ENCODE measurements at places on chromosomes 7 and 10. TPM values are rescaled to one million over a fixed set of nuclear protein-coding genes. Genes with fewer than 3 reads are reported as not detected.

GRCh38 chr10:102394801-102395399 is 605 bp upstream of the NFKB2 start:
- H3K36me3 ChIP-seq = peaks cover 6% of the 10 kb centered on the region
- H3K27me3 ChIP-seq = no peaks in the 10 kb centered on the region
- H3K4me1 ChIP-seq = peaks cover 10% of the 10 kb centered on the region

GRCh38 chr10:24346877-24347519 is 138.1 kb downstream of the KIAA1217 start:
- no peaks in the 10 kb centered on the region for H3K36me3 ChIP-seq
- H3K4me3 ChIP-seq = no peak overlapping the region
- no peak for DNase-seq
- no peaks in the 10 kb centered on the region for H3K27me3 ChIP-seq

DNA sequence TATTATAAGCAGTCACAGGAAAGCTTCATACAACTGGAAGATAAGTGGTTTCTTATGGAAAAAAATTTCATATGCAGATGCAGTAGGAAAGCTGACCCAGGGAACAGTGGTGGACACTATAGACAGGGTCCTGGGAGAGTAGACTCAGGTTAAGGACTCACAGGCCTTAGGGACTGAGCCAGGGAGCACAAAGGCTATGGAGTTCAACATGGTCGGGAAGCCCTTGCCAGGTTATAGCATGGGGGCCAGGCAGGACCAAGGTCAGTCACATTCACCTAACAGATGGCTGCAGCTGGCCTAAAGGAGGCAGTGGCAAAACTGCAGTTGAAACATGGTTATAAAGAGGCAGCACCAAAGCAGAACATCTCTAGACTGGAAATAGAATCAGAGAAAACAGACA is 54.9 kb upstream of the UNC5B start:
- peaks cover 5% of the 10 kb centered on the region for H3K27me3 ChIP-seq
- no peak for DNase-seq
- no peak overlapping the region for H3K4me3 ChIP-seq
- no peak overlapping the region for H3K27ac ChIP-seq

DNA sequence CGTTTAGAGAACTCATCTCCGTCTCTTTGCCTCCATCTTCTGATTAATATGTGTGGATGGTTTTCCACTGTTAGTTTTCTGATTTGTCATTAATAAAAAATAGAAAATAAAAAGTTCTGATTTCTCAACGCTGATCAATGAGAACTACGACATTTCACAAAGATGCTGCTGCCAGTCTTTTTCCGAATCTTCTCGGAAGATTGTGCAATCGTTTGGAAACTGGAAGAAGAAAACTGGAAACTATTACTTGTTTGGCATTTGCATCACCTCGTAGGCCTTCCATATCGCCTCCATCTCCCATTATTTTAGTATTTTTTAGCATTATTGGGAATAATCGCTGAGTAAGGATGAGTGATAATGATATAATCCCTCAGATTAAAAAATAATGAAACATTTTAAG is 123.2 kb upstream of the KLF6 start:
- no peak for DNase-seq
- no peaks in the 10 kb centered on the region for H3K36me3 ChIP-seq
- H3K4me1 ChIP-seq = peaks cover 10% of the 10 kb centered on the region
- no peak overlapping the region for H3K4me3 ChIP-seq
- no peaks in the 10 kb centered on the region for H3K27me3 ChIP-seq

- H3K27me3 ChIP-seq = no peaks in the 10 kb centered on the region
- no peak overlapping the region for H3K4me3 ChIP-seq
- peaks cover 10% of the 10 kb centered on the region for H3K4me1 ChIP-seq
- H3K27ac ChIP-seq = peak overlapping the region; percentile 30
- H3K36me3 ChIP-seq = no peaks in the 10 kb centered on the region
Measured at GRCh38 chr10:35369049-35369611, 32.8 kb downstream of the CCNY start.

DNA sequence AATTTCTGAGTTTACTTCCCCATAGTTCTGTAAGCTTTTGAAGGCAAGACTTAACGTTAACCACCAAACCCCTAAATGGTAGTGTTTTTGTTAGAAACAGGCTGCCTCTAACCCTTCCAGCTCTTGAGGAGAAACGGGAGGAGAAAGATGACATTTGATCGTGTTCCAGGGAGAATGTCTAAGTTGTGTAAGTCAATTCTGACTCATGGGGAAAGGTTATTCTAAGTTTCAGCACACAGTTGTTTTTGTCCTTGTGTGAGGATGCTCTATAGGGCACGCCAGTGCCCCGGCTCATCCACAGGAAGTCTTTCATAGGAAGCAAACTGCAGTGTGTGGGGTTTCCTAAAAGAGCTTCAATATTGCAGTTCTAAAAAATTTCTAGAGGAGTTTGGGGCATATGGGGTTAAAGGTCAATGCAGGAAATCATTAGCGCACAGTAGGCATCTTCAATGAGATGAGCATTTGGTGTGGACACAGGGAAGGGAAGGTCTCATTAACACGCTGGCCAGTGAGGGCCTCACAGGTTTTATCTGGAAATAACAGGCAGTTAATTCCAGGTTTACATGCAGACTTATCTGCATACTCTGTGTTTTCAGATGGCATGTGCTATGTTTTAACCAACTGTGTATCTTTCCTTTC is 638.2 kb upstream of the IGFBP3 start:
- H3K27ac ChIP-seq = peak overlapping the region; percentile 61
- no peaks in the 10 kb centered on the region for H3K27me3 ChIP-seq
- peaks cover 8% of the 10 kb centered on the region for H3K4me1 ChIP-seq
- H3K4me3 ChIP-seq = no peak overlapping the region

DNA sequence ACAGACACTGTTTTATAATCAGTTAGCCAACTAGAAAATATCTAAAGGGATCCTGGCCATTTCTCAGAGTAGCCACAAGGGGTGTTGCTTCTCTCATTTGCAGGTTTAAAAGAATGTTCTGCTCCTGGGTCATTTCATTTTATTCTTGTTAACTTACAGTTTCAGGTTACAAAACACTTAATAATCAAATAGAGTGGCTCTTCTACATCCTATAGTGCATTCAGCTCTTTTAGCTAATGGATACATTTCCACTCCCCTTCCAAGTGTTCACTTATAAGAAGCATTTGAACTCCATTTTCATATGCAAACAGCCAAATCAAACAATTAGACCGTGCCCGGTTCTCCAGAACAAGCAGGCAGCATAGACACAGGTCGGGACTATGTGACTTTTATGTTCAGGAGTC is 117.5 kb downstream of the TRIL start:
- DNase-seq = no peak
- H3K4me3 ChIP-seq = no peak overlapping the region

- H3K27me3 ChIP-seq = peaks cover 25% of the 10 kb centered on the region
- H3K27ac ChIP-seq = no peak overlapping the region
- DNase-seq = no peak
- no peaks in the 10 kb centered on the region for H3K4me1 ChIP-seq
Measured at GRCh38 chr10:70536196-70536861, 57.8 kb downstream of the PALD1 start.

Gene SHH
- not detected for total RNA-seq

Gene LRRC4
- total RNA-seq = 0.56 TPM

Gene PRTFDC1
- 17.9 TPM for total RNA-seq

Gene MMRN2
- total RNA-seq = 0.56 TPM

Gene FAM13C
- total RNA-seq = 3.3 TPM
